Lower lobe of right lung (tissue), 2 donors: ENCODE measurements at places on chromosomes 3 and 15.

DNA sequence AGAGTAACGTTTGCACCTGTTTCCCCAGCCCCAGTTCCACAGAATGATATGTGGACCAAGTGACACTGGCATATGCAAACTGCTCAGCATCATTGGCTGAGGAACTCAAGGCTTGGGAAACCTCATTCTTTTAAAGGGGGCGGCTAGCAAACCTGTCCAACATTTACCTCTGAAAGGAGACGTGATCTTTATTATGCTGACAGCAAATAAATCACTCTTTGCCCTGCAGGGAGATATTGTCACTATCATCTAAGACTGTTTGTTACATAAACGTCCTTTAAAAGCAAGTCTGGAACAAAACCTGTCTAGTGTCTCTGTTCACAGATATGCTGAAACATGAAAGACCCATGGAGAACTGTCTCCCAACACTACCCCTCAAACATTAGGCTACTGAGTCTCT lies 21.5 kb downstream of the CA12 start:
- no peak for DNase-seq

DNA sequence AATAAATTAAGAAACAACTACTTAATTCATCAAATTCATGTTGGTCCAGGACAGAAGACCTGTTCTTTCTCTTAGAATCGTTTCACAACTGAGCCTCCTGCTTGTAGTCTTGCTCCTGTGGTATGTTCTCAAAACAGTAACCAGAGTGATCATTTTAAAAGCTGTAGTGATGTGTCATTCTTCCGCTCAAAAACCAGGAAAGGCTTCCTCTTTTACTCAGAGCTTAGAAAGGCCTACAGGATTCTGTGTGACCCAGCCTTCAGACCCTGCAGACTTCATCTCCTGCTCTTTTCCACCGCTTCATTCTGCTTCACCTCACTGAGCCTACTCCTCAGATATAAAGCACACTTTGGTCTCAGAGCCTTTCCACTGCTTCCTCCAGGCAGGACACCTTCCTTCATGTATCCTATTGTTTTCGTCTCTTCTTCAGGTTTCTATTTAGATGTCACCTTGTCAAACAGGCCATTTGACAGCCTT lies 22.7 kb downstream of the ST6GAL1 start:
- no peak for DNase-seq

DNA sequence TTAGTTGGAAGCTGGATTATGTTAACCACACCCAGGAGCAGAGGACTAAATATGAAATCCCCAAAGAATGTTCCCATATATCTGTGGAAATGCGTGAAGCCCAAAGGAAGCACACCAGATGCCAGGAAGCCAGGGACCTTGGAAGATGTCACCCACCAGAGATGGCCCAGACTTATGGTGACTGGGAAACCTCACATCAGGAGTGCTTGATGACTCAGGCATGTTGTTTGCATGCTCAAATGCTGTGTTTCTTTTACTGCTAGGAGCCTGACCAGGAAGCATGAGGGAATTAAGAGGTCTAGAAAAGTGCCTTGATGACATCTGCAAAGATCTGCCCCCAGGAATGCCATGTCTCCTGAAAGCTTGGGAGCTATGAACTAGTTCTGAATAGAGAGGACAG lies 109.0 kb upstream of the SLC2A2 start:
- DNase-seq: no peak

GRCh38 chr3:6179761-6180160 lies 681.2 kb upstream of the GRM7 start:
- DNase-seq: no peak

- DNase-seq: peak; percentile 45
Observed at GRCh38 chr3:196311-197148, at the start of gene CHL1. CHL1 (plus strand) TSS chr3:196763; CDS start chr3:319777, 123,014 bp downstream.

DNA sequence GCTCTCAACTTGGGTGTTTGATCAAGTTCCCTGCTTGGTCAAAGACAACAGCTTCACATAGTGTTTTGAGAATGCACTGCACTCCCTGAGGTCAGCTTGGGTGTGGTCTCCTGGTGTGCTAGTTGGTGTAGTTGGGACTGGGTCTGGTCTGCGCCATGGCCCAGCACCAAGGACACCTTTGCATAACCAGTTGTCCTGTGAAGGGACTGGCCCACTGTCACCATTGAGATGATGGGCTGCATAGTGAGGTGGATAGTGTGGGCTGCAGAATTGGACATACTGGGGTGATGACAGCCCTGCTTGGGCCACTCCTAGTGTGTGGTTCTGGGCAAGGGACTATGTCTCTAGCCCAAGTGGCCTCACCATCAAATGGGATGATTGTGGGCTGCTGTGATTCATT lies 9.5 kb downstream of the RPSA start:
- no peak for DNase-seq

GRCh38 chr3:17140670-17141505 lies 256.1 kb downstream of the PLCL2 start:
- DNase-seq: no peak

DNA sequence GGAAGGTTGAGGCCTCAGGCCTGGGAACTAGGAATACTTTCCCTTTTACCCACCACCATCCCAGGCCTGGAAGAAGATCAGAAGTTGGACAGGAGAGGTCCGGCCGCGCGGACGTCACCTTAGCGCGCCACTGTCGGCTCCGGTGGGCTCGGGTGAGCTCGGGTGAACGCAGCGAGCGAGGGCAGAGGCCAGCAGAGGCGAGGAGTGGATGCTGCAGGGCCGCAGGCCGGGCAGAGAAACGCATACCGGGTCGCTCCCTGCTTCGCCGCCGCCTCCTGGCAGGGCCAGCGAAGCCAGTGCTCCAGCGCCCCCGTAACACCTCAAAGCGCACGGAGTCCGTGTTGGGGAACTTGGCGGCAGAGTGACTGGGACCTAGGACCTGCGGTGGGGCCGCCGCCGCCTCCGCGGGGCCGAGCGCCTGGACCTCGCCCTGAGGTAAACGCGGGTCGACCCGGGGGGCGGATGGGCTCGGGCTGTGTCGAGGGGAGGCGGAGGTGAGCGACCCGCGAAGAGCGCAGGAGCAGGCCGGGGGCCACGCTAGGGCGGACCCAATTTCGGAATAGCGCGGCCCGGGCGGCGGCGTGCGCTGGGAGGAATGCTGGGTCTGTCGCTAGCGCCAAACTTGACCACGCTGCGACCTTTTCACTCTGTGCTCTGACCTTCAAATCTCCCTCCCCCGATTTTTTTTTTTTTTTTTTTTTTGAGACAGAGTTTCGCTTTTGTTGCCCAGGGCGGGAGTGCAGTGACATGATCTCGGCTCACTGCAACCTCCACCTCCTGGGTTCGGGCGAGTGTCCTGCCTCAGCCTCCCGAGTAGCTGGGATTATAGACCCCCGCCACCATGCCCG lies 1.6 kb downstream of the CYP11A1 start:
- peak; percentile 58 for DNase-seq

DNA sequence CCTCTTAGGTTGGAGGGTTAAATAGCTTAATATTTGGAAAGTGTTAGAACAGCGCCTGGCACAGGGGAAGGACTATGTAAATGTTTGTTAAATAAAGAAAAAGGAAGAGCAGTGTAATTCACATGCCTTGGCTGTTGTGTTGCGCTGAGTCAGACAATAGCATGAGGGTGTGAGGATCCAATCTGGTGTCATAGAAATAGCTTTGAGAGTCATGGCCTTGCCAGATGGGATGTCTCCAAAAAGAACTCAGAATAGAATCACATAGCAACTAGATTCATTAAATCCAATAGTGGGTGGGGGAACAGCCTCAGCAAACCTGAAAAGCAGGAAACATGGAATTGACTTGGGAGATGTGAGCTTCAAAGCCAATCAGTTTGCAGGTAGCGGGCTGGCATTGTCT lies 3.9 kb upstream of the RBSN start:
- DNase-seq: no peak

GRCh38 chr15:73024168-73024567 lies 28.1 kb upstream of the NEO1 start:
- DNase-seq: peak; percentile 59

DNA sequence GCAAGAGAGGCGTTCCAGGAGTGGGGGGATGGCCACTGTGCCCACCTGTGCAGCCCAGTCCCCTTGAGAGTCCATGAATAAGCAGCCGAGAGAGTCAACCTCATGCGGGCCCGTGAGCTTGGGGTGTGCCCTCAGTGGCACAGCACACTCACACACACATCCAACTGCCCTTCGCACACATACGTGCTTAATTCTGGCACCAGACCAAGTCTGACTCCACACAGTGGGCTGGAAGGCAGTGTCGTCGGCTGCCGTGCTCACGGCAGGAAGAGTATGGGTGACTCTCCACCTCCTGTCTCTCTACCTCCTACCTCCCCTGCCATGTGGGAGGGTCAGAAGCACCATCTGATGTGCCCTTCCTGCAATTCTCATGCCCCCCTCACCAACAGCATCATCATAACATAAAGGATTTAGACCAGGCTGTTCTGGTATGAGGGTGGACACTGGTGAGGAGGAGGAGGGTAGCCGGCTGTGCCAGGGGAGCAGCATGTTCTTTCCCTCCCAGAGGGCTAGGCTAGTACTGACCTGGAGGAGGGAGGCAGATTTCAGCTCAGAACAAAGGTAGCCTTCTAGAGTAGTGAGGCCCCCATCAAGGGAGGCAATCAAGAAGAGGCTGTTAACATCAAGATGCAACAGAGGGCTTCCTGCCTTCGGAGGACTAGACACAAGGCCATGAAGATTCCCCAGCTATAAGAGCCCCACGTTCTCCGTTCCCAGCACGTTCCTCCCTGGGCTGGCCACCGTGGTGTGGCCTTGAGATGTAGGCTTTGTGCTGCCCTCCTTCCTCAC lies 5.3 kb upstream of the STRA6 start:
- no peak for DNase-seq

DNA sequence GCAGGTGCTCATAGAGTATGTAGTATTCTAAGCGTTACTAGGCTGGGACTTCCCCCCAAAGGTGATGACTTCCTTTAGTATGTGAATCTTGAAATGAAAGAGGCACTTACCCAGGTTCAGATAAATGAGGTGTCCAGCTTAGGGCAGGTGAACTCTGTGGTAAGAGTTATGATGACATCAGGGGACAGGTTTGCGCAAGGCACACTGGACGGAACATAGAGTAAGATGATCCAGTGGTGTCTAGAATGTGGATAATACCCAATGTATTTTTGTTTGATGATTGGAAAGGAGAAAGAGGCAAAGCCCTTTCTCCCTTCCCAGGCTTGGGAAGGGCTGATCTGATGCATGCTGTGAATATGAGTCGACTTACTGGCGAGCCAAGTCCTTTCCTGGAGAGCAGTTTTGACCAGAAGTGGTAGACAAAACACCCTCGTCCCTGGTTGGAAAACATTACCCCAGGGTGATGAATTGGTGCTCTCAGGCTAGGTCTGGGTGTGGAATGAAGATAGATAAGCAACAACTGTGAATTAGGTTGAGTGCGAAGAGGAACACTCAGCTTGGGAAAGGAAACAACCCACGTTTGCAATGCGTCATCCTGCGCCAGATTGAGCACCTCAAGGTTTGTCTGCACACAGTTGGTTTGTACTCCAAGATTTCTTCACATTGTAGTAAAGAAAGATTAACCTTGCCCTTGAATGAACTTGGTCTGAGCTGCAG lies 124.2 kb downstream of the GHSR start:
- DNase-seq: no peak

GRCh38 chr3:194303749-194304148 lies 47.4 kb downstream of the CPN2 start:
- no peak for DNase-seq

- DNase-seq: no peak
Observed at GRCh38 chr15:62403164-62403809, 238.2 kb upstream of the C2CD4B start.
